Activated CD8-positive, alpha-beta T cell treated with anti-CD3 and anti-CD28 coated beads for 36 hours (primary cell): ENCODE measurements at places on chromosomes 7 and 10.

- no peaks in the 10 kb centered on the region for H3K27me3 ChIP-seq
- DNase-seq: no peak
- H3K4me1 ChIP-seq: peaks cover 30% of the 10 kb centered on the region
- no peak overlapping the region for H3K27ac ChIP-seq
Measured at GRCh38 chr7:32525839-32526238, 30.6 kb downstream of the AVL9 start.

DNA sequence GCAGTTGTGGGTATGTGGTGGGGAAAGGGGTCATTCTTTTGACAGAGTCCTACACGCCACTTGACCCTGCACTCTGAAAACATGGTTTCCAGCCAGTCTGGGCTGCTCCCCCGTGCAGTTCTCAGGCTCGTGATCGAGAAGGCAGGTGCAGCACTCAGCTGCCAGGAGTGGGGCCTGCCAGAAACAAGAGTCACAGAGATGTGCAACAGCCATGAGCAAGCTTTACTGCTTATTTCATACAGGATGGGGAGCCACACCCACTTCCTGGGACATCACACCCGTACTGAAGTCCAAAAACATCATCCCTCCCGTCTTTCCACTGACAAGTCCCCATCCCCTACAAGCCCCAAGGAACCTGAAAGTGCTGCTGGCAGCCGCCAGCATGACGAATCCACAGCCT lies 9.3 kb downstream of the ATG9B start:
- peaks cover 14% of the 10 kb centered on the region for H3K36me3 ChIP-seq
- H3K4me3 ChIP-seq: peak overlapping the region; percentile 75
- H3K27me3 ChIP-seq: peaks cover 3% of the 10 kb centered on the region
- peaks cover 78% of the 10 kb centered on the region for H3K4me1 ChIP-seq

DNA sequence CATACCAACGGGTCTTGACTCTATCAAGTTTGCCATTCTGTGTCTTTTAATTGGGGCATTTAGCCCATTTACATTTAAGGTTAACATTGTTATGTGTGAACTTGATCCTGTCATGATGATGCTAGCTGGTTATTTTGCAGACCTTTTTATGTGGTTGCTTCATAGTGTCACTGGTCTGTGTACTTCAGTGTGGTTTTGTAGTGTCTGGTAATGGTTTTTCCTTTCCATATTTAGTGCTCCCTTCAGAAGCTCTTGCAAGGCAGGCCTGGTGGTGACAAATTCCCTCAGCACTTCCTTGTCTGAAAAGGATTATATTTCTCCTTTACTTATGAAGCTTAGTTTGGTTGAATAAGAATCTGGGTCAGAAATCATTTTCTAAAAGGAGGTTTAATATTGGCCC lies 135.1 kb upstream of the LANCL2 start:
- no peaks in the 10 kb centered on the region for H3K36me3 ChIP-seq
- H3K4me1 ChIP-seq: no peaks in the 10 kb centered on the region
- H3K27me3 ChIP-seq: peaks cover 20% of the 10 kb centered on the region
- DNase-seq: no peak

DNA sequence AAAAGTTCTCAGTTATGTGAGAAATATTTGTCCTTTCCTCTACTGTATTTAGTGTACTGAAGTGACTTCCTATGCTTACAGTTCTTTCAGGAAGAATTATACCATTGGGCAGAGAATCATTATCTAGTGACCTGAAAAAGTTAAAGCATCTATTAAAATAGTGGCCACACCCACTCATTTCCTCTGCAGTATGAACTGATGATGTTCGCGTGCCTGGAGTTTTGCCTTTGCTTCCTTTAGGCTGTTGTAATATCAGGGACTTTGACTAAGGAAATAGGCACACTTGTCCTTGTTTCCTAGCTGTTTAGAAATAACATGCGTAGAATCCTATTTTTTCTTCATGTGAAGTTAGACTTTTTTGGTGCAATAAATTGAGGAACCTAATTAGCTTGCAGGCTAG lies 100.7 kb downstream of the ZMYND11 start:
- H3K27ac ChIP-seq: no peak overlapping the region
- no peaks in the 10 kb centered on the region for H3K27me3 ChIP-seq
- peaks cover 5% of the 10 kb centered on the region for H3K4me1 ChIP-seq
- H3K36me3 ChIP-seq: peaks cover 10% of the 10 kb centered on the region

DNA sequence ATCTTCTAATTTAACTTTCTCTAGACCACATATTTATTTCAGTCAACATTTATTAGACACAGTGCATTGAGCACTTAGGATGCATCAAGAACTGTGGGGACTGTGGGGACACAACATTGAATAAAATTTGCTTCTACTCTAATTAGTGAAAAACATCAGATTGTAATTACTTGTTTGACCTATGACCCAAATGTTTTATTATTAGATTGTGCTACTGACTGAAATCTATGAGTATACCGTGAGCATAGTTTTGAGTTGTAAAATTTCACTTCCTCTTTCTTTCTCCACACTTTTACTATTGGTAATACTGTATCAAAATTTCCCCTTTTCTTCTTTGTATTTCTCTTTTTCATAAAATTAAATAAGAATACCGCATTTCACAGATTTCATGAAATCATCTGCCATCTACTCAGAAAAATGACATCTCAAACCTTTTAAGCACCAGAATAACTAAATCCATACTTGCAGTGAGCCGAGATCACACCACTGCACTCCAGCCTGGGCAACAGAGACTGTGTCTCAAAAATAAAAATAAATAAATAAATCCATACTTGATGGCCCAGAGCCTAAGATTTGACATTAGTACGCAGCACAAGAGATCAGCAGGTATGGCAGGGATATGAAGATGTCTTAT lies 25.4 kb upstream of the INPP5F start:
- H3K36me3 ChIP-seq: peaks cover 19% of the 10 kb centered on the region
- peak overlapping the region; percentile 21 for H3K27ac ChIP-seq
- DNase-seq: no peak
- H3K4me3 ChIP-seq: no peak overlapping the region

GRCh38 chr7:151608031-151608551 lies 88.4 kb upstream of the RHEB start:
- H3K4me3 ChIP-seq: no peak overlapping the region
- DNase-seq: peak; percentile 14
- no peak overlapping the region for H3K27ac ChIP-seq
- peaks cover 16% of the 10 kb centered on the region for H3K4me1 ChIP-seq

DNA sequence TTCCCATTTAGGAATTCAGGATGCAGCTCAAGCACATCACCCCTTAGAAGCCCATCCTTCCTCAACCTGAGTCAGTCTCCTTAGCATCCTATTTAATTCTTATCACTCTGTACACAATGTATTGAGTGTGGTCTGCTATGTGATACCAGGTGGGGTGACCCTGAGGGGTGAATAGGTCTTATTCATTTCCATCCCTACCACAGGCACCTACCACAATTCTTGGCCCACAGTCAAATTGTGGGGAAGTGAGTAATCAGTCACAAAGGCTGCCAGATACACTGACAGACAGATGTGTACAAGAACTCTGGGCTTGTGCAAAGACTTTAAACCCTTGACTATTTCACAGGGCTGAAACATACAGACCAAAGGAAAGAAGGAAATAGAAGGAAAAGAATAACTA lies 560.5 kb downstream of the PARD3 start:
- no peak overlapping the region for H3K4me3 ChIP-seq
- H3K4me1 ChIP-seq: no peaks in the 10 kb centered on the region
- no peaks in the 10 kb centered on the region for H3K27me3 ChIP-seq

DNA sequence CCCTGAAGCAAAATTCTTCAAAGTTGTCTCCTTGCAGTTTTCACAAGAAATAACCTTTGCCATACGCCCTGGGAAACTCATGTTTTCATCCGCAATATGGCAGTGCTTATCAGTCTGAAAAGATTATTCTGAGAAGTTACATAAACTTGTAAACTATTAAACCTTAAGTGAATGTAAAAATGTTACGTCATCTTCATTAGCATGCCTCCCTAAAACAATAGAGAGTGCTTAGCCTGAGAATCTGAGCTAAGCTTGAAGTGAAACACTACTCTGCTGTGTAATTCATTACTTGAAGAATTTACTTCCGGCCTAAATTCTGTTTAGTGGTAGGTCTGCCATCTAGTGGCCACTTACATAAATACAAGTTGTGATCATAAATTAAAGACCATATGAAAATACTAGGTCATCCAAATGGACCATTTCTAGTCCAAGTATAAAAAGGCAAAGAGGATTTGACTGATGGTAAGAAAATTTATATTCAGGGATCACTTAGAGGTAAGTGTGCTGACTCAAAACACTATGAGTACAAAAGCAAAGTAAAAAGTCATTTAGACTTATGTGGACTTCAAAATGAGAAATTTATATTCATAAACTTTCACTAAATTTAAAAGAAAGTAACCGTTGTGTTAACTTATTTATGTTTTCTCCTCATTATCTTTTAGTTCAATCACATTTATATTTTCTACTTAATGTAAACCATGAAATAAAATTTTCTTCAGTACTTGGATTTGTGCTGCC lies 745.1 kb upstream of the LRRTM3 start:
- DNase-seq: peak; percentile 30
- H3K4me1 ChIP-seq: no peaks in the 10 kb centered on the region
- H3K36me3 ChIP-seq: no peaks in the 10 kb centered on the region
- no peak overlapping the region for H3K4me3 ChIP-seq
- no peak overlapping the region for H3K27ac ChIP-seq

DNA sequence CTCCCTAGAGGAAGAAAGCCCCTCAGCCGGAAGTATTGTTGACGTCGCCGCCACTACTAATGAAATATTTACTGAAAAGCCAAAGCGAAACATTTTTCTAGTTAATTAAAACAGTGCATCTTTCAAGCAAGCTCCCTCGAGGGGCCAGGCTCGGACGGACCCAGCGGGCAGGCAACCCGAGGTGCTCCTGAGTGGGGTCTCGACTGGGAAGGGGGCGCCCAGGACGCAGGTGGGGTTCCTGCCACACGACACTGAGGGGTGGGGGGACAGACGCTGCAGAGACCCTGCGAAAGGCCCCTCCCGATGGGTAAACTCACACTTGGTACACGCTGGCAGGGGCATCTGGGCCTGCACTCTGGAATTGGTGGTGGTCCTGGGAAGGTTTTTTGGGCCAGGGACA lies 72.4 kb upstream of the ADGRA1 start:
- H3K27ac ChIP-seq: no peak overlapping the region
- no peaks in the 10 kb centered on the region for H3K36me3 ChIP-seq
- no peaks in the 10 kb centered on the region for H3K4me1 ChIP-seq
- no peak for DNase-seq

- H3K4me1 ChIP-seq: no peaks in the 10 kb centered on the region
- no peak for DNase-seq
- no peak overlapping the region for H3K4me3 ChIP-seq
- no peak overlapping the region for H3K27ac ChIP-seq
Measured at GRCh38 chr7:88480896-88481295, 174.2 kb upstream of the STEAP4 start.
